ENCODE measurements at places on chromosomes 2 and 18.

DNA sequence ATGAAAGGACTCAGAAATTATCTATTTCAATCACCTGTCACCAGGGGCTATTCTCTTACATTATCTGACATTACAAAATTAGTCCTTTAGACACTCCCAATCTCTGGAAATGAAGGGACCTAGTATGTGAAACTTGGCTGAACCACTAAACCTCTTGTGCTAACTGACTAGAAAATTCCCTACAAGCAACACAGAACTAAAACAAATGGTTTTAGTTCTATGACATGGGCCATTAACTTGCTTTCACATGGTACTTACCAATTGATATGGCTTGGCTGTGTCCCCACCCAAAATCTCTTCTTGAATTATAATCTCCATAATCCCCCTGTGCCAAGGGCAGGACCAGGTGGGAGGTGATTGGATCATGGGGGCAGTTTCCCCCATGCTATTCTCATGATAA is 16.6 kb downstream of the SERPINE2 start:
- DNase-seq = no peak

DNA sequence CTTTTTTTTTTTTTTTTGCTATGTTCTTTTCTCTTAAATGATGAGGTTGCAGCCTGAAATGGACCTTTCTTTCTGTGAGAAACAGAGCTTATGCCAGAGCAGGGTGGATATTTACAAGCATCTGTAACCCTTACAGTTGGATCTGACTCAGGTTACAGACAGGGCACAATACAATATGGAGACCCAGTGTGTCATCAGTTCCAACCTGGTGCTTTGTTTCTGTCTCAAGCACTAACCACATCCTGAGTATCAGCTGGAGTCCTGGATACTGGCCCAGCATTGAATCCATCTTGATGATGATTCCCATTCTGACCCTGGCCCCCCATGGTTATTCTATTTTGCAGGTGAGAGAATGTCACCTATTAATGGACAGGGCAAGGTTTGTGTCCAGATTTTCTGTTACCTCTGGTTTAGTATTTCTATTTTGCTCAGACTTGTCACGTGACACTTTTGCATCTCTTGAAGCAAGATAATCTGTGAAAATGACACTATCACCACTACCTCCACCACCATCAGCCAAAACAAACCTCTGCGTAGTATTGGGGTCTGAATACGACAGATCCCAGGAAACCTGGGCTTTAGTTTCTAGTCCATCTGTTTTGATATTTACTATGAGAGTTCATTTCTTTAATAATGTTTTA is 174.0 kb downstream of the CCDC85A start:
- no peak for DNase-seq

DNA sequence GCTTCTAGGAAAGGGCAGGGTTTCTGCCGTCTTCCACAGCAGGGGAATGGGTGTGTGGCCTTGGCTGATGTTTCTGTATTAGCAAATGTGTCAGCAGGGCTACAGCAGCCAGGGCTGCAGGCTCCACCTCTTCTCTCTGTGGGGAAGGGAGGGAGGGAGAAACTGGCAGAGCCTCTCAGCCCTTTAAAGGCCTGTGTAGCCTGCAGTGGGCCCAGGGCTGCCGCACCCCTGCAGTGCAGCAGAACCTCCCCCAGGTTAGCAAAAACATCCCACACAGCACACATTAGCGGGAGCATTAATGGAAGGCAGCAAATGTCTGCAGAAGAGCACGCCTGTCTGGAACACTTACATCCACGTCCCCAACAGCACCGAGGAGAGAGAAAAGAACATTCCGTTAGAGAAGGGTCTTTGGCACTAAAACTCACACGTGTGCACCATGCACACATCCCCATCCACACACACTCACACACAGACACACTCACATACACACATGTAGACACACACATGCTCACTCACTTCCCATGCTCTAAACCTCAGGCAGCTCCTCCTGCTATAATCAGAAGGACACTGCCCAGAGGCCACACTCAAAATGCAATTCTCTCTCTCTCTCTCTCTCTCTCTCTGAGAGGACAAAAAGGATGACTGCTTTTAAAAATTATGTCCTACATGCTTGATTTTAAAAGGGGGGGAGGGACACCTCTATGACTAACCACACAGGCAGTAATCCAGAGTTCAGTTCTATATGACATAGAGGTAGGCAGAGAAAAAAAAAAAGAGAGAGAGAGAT is 24.1 kb downstream of the MRPL35 start:
- DNase-seq = no peak

- DNase-seq = no peak
Observed at GRCh38 chr2:67876176-67876575, 186.6 kb downstream of the C1D start.

DNA sequence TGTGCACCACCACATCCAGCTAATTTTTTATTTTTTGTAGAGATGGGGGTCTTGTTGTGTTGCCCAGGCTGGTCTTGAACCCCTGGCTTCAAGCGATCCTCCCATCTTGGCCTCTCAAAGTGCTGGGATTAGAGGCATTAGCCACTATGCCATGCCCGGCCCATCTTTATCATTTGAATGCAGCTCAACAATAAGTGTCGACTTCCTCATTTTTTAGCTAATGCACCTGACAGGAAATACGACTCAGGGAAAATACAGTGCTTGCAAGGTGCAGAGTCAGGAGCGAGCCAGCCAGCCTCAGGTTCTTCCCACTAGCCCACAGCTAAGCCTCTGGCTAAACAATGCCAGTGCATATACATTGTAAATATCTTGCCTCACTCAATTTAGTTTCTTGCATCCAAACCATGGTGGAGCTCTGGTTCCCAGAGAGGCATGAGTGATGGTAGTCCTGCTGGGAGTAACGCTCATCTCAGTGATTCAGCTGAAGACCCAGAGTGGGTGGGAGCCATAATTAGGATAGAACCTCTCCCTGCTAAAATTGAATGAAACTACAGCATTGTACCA is 135.0 kb downstream of the TGIF1 start:
- DNase-seq = no peak

DNA sequence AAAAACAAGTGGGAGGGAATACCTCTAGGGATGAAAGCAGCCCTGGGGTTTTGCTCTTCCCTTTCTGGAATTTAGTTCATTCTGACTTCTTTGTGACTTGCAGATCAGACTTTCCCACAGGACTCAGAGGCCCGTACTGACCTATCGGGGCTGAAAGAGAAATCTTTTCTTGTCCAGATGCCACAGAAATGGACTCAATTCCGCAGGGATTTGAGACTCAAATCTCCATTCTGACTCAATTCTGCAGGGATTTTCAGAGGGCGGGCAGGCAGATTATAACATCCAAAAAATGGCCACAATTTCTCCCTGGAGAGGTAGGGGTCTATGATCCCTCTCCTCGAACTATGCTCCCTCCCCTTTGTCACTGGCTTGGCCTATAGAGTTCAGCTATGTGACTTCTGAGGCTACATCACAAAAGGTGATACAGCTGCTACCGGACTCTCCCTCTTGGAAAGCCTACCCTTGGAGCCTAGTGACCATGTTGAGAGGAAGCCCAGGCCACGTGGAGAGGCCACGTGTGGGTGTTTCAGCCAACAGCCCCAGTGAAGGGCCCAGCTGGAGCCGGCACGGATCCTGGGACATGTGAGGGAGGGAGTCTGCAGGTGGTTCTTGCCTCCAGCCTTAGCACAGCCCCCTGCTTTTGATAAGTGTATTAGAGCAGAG is 4.8 kb upstream of the EFHD1 start:
- DNase-seq = no peak

GRCh38 chr2:207810200-207810788 is 40.6 kb upstream of the FZD5 start:
- no peak for DNase-seq

DNA sequence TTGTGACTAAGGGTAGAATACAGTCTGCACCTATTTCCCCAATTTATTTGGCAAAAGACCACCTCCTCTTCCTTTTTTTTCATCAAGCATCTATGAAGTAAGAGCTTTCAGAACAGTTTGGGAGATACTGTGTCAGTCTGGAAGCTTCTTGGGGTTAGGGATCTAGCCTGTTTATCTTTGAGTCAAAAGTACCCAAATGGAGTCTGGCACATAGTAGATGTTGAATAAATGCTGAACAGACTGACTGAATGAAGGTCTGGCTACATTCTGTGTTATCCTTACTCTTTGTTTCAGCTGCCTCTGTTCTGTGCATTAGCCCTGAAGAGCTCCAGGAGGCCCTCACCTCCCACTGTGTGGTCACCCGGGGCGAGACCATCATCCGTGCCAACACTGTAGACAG is 223.2 kb downstream of the MYO3B start:
- no peak for DNase-seq

DNA sequence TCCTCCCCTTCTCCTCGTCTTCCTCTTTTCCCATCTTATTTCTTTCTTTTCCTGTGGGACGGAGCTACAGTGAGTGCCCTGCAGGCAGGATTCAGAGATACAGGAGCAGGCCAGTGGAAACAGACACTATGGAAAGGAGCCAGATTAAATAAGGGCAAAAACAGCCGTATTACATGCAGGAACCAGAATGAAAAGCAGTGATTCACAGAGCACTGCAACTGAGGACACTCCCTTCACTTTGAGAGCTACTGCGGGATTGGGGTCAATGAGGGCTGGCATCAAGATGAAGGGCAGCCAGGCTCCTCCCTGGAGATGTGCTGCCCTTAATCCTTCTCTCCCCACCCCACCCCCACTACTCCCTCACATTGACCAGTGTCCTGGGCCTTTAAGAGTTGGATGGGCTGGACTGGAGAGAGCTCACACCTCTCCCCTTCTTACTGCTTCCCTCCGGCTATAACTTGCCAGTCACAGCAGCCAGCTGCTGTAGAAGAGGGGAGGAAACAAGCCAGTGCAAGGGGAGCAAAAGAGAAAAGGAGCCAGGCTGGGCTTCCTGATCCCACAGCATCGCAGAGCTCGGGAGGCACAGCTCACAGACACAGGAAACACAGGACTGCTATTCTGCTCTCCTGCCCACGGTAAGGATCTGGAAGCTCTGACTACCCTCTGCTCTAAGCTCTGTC is at the start of gene PLCD4:
Gene PLCD4, plus strand, starts transcription at position 464 of the 680 bp plus-strand sequence. CDS start 7,841 bp downstream, outside the sequence.
- DNase-seq = no peak

- DNase-seq = no peak
Observed at GRCh38 chr2:55452879-55453278, 33.2 kb upstream of the CCDC88A start.

- no peak for DNase-seq
Observed at GRCh38 chr2:50732796-50733195, 299.1 kb downstream of the NRXN1 start.

DNA sequence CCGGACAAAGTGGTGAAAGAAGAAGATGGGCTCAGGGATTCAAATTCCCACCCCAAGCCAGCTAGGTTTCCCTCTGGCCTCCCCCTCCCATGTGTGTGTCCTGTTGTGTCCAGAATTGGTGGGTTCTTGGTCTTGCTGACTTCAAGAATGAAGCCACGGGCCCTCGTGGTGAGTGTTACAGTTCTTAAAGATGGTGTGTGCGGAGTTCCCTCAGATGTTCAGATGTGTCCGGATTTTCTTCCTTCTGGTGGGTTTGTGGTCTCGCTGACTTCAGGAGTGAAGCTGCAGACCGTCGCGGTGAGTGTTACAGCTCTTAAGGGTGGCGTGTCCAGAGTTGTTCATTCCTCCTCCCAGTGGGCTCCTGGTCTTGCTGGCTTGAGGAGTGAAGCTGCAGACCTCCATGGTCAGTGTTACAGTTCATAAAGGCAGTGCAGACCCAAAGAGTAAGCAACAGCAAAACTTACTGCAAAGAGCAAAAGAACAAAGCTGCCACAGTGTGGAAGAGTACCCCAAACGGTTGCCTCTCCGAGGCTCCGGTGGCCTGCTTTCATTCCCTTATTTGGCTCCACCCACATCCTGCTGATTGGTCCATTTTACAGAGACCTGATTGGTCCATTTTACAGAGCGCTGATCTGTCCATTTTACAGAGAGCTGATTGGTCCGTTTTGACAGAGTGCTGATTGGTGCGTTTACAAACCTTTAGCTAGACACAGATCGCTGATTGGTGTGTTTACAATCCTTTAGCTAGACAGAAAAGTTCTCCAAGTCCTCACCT is 37.7 kb upstream of the KLF11 start:
- DNase-seq = no peak

DNA sequence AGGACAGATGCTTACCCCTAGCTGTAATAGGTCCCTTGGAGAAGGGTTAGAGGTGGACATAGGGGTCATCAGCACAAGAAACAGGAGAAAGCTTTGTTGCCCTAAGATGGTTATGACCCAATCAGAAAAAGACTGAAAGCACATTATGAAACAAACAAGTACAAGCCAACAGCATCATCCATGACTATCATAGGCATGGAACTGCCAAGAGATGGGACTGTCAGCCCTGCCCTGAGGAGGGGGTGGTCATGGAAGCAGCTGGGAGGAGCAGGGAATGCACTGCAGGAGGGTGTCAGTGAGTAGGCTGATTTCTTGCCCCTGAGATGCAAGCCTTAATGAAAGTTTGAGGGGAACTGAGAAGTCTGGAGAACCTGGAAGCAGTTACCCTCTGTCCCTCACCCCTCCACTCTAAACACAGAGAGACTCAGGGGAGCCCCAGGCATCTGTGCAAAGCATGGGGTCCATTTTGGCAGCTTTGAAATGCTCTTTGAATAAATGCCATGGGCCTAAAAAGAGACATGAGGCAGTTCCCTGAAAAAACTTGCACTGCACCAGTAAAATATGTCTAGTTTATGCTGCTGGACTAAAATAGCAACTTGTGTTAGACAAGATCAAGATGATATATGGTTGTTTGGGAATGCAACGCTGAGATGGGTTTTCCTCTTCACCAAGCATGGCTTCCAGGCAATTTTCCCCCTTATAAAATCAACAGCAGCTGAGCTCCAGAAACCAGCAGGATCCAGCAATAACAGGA is 122.7 kb upstream of the ZFP36L2 start:
- no peak for DNase-seq

- no peak for DNase-seq
Observed at GRCh38 chr18:68916734-68917133, 118.9 kb downstream of the CCDC102B start.

DNA sequence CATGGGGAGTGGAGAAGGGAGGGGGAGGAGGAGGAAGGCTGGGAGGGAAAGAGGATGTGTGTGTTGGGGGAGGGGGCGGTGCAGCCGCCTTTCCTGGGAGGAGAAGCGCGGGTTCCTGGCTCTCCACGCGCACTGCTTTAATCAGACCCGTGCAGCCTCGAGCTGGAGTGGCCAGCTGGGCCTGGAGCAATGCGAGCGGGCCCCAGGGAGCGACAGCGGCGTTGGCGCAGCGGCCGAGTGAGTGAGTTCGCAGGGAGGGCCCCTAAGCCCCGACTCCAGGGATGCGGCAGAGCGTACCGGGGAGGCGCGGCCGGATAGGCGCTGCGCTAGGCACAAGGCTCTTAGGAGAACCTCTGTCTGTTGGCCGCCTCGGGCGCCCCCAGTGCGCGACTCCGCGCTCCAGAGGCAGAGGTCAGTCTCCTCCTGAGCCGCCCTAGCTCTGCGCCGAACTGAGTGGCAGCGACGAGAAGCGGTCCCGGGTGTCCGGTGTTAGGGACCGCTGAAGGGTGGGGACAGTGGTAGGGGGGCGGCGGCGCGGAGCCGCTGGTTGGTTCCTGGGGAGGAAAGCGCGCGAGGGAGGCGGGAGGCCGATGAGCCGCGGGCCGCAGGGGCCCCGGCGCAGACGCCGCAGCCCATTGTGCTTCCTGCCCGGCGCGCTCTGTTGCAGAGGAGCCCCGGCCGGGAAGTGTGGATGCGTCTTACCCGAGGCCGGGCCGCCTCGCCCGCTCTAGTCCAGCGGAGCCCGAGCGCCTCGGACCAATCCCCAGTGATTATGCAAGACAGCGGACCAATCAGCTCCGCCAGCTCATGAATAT is 455 bp upstream of the DLX1 start:
- no peak for DNase-seq

Data from nucleus accumbens (tissue), 56 donors.